ENCODE measurements at places on chromosomes 12 and 14. TPM values are rescaled to one million over a fixed set of nuclear protein-coding genes. Genes with fewer than 3 reads are reported as not detected.

DNA sequence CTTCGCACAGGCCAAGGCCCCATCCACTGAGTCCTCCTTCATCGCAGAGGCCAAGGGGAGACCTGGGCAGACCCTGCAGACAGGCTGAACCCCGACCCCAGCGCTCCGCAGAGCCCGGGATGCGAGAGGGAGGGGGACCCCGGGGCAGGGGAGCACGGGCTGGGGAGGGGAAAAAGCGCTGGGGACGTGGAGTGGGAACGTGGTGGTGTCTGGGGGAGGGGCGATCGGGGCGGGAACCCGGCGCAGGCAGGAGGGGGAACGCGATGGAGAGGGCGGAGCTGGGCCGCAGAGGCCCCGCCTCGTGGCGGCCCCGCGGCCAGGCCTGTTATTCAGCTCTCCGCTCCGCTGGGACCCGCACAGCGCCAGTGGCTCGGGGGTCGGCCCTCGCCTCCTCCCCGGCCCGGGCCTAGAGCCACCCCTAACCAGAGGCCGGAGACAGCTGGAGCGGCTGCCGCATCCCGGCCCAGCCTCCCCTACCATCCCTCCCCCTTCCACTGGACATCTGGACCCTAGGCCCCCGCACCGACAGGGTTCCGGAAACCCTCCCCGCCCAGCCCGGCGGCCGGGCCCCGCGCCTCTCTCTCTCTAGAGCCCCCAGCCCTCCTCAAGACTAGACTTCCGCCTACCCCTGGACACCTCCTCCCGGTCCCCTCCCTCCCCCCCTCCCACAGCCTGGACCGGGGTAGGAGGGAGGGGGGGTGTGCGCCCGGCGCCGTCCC, at the start of gene ARHGEF25:
TSS of gene ARHGEF25 (plus strand) at position 328 of the 719 bp plus-strand sequence. CDS start 460 bp downstream, outside the sequence.
- DNase-seq: no peak

- DNase-seq: no peak
These were observed 32.0 kb upstream of the SEL1L start for GRCh38 chr14:81565441-81566290.

- no peak for DNase-seq
These were observed 188.7 kb downstream of the TTC8 start for GRCh38 chr14:89013098-89013504.

DNA sequence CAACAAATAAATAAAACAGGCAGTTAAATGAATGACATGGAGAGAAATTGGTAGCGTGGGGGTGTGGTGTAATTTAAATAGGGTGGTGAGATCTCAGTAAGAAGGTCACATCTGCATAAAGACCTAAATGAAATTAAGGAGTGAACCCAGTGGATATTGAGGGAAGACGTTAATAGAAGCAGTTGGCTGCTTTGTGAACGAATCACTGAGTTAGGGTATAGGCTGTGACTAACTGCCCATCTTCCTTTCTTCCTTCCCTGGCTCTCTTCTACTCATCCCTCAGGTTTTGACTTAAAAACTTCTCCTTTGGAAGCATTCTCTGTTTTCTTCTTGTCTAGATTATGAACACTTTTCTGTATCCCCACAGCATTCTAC, 64.7 kb downstream of the BTG1 start:
- no peak for DNase-seq

DNA sequence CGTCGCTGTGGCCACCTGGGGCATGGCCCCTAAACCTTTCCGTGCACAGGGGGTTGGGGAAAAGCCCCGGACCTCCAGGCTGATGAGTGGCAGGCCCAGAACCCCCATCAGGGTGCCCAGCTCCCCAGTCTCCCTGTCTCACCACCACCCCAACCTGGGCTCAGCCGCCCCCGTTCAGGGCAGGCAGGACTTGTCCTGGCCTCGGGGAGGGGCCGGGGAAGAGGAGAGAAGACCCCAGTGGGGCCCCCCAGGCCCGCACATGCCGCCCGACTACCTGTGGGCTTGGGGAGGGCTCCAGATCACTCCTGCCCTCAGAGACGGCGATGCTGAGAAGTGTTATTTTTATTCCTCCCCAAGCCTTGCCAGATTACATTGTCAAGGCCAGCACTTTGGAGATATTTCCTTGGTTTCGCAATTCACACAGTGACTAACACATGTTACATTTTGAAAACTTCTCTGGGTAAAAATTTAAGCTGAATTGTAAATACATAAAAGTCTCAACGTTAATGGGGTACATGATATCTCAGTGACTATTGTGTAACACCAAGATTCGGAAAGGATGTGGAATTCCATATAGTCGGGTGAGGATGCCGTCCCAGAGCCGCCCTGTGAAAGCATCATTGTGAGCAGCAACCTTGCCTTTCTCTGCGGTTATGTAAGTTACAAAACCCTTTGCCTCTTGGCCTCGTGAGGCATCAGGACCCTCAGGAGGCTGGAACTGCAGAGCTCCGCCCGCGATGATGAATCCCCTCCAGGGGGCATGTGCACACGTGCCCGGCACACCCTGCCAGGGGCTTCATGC, 85.6 kb upstream of the DIO3 start:
- peak; percentile 40 for DNase-seq

GRCh38 chr12:132695431-132695830, 8.0 kb downstream of the PXMP2 start:
- peak; percentile 87 for DNase-seq

DNA sequence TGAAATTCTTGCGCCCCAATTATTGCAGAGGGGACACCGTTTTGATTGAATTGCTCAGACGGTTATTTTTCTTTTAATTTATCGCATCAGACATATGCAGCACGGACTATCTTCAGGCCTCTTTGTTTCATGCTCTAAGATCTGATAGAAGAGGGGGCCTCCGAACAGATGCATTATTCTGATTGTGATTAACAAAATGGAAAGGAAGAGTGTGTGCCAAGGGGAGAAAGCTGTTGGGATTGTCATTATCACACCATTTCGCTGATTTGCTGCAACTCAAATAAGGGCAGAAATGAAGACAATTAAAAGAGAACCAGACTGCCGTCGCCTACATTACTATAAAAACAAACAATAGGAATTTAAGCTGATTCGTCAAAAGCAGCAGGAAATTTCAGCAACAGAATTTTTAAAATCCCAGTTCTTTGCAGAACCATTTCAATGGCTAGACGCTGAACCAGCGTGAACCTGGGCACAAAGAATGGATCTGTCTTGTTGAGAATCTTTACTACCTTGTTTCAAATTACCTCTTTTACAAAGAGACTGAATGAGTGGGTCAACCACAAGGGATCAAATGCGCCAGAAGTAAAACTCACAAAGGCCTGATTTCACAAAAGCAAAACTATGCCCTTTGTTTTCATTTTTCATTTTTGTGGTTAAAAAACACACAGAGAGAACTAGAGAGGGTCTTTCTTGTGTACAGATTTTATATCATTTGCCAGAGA, 30.6 kb downstream of the TMEM132D start:
- DNase-seq: no peak

- no peak for DNase-seq
These were observed 4.5 kb upstream of the NUMB start for GRCh38 chr14:73462815-73463214.

DNA sequence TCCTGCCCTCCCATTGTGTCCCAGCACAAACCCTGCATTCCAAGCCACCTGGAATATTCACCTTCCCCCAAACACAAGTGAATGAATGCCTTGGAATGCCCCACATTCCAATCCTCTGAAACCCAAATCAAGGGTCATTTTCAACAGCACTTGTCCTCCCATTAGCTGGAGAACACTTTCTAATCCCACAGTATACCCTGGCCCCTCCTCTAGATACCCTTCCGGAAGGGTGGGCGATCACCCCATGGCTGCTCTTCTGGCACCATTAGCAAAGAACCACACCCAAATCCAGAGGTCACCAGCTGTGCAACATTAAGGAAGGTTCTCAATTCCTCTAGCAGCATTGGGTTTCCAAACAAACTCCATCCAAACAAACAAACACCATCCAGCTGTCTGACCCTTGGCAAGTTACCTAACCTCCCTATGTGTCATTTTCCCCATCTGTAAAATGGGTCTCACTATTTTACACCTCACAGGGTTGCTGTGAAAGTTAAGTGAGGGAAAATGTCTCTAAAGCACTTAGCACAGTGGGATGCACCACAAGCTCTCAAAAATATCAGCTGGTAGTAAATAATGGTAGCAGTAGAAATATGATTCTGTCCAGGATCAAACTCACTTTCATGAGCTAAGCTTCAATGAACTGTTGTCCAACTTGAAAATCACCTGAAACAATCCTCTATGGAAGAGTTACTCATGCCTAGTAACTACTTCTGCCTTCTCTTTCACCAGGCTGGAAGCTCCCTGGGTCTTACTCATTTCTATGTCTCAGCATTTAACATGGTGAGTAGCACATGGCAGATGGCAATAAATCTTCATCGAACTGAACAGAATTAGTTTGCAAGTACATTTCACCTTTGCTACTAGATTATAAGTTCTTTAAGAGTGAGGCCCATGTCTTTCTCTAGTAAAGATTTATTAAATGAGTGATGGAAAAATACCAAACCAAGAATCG, 5.3 kb downstream of the NUAK1 start:
- DNase-seq: no peak

GRCh38 chr12:131900397-131900796, 6.0 kb downstream of the ULK1 start:
- no peak for DNase-seq

- no peak for DNase-seq
These were observed 33.3 kb downstream of the PPP2R3C start for GRCh38 chr14:35088514-35088913.

The CHGA gene
- total RNA-seq: 0.18 TPM

The LRRC23 gene
- 0.93 TPM for total RNA-seq

The SLC5A8 gene
- not detected for total RNA-seq

The SLC41A2 gene
- total RNA-seq: 115 TPM

Data from right lobe of liver (tissue), 6 donors.